ENCODE measurements at places on chromosomes 7 and 10.

- DNase-seq, result peak; percentile 21
These were observed 14.7 kb upstream of the CPXM2 start for GRCh38 chr10:123906296-123906695.

DNA sequence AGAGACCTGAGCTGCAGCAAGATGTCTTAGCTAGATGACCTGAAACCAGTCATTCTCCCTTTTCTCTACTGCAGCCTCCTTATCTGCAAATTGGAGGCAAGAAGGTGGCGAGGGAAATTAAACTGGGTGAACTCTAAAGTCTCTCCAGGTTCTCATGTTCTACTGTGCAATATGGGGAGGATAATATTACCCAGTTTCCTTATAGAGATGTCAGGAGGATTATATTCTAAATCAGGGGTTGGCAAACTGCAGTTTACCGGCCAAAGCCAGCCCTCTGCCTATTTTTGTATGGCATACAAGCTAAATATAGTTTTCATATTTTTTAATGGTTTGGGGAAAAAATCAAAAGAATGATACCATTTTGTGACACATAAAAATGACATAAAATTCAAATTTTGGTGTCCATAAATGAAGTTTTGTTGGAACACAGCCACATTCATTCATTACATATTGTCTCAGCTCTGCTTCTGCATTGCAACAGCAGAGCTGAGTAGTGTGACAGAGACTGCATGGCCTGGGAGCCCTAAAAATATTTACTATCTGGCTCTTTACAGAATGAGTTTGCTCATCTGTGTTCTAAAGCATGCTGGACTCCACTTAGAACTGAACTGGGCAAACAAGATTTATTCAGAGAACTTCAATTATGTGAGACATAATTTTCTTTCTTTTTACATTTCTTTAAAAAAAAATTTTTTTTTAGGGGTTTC is 19.2 kb upstream of the MALSU1 start:
- DNase-seq, result no peak

- no peak for DNase-seq
These were observed 39.5 kb upstream of the OPN4 start for GRCh38 chr10:86614853-86615252.

GRCh38 chr7:8134089-8134733 is 127.8 kb downstream of the ICA1 start:
- no peak for DNase-seq

DNA sequence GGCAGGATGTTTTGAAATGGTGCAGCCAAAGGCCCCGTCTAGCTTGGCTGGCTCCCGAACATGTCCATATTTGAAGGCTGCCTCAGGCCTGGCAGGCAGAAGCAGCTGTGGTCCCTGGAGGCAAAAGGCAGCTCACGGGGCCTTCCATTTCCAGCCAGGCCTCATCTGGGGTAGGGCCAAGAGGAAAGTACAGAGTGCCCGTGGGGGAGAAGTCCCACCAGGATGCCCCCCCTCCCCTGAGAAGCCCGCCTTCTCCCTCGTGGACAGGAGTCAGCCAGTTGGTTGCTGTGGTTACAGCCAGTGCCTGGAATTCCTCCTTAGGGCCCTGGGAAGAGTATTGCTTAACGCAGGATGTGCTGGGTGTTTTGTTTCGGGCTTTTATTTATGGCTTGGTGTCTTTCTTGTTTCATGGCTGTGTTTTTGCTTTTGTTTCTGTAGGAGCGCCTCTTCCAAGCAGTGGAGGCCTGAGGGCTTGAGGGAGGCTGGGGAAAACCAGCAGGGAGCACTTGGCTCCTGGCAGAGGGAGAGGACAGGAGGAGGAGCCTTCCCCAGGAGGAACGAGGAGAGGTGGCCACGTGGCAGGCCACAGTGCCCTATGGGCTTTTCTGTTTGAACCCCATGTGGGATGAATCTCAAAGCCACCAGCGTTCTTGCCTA is 45.4 kb downstream of the CHST3 start:
- peak; percentile 90 for DNase-seq

GRCh38 chr10:26389533-26389932 is 48.6 kb upstream of the APBB1IP start:
- DNase-seq, result no peak

GRCh38 chr10:103192451-103193106 is 493 bp downstream of the NT5C2 start:
- peak; percentile 83 for DNase-seq

- no peak for DNase-seq
These were observed 43.7 kb upstream of the C7orf33 start for GRCh38 chr7:148546857-148547256.

DNA sequence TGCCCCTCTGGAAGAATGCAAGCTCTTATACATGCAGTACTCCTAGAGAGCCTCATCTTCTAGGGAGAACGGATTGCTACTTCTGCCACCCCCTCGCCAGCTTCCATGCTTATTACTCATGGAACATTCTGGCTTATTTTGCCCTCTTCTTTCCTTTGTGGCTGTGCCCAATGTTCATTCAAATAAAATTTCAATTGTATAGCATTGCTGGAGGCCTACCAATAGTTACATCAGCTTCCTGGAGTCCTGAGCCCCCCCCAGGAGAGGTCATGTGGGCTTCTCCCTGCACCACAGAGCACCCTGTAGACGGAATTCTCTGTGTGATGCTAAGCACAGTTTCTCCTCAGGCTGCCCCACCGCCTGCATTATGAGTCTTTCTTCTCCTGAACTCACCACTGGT is 1094.0 kb downstream of the KCNMA1 start:
- DNase-seq, result no peak

GRCh38 chr10:69807122-69807521 is 5.4 kb downstream of the COL13A1 start:
- DNase-seq, result no peak

DNA sequence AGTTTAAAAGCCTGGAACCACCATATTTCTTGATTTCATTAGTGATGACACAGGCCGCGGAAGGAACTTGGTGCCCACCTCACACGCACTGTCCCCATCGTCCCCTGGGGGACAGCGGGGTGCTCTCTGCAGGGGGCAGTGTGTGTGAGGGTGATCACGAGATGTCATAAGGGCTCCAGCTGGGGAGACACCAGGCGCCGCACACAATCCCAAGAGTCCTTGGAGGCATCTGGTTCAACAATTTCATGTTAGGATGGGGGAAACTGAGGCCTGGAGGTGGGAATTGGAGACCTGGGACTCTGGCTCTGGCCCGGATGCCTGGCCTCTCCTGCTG is 66.4 kb downstream of the ELFN1 start:
- no peak for DNase-seq

DNA sequence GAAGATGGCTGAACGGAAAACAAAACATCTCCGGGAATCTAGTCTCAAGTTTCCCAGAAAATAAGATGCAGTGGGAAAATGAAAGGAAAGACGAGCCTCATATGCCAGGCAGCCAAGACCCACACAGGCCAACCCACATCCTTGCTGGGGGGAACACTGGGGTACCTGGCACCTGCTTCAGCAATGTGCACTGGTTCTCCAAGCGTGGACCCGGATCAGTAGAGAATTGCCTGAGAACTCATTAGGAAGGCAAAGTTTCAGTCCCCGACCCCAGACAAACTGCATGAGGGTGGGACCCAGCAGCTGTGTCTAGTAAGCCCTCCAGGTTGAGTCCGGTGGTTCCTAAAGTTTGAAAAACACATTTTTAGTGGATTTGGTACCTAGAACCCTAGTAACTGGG is 18.4 kb downstream of the FAM53B start:
- no peak for DNase-seq

DNA sequence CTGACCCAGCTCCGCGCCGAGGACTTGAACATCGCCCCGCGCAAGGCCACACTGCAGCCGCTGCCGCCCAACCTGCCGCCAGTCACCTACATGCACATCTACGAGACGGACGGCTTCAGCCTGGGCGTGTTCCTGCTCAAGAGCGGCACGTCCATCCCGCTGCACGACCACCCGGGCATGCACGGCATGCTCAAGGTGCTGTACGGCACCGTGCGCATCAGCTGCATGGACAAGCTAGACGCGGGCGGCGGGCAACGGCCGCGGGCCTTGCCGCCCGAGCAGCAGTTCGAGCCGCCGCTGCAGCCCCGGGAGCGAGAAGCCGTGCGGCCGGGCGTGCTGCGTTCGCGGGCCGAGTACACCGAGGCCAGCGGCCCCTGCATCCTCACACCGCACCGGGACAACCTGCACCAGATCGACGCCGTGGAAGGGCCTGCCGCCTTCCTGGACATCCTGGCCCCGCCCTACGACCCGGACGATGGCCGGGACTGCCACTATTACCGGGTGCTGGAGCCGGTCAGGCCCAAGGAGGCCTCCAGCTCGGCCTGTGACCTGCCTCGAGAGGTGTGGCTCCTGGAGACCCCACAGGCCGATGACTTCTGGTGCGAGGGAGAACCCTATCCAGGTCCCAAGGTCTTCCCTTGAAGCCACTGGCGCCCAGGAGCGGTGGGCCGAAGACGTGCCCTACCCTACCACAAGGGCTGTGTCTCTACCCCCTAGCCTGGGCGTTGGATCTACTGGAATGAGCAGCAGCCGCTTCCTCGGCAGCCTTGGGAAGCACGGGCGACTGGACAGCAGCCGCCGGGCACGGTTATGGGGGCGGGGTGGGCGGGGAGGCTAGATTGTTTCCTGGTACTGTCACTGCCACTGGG is 945 bp downstream of the ADO start:
- DNase-seq, result peak; percentile 63

DNA sequence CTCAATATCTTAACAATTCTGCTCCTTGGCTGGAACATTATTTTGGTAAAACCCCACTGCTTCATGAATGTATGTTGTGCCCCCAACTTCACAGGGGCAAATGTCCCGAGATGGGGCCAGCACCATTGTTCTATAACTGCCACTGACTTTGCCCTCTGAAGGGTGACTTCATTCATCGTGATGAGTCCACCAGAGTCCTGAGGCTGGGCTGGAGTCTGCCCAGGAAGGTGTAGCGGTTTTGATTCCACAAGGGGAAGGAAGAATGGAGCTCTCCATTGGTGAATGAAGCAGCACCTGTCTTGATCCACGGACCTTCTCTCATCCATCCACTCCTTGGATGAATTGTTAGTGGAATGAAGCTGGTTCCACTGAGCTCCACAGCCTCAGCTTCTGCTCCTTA is 18.4 kb downstream of the AKR1B1 start:
- no peak for DNase-seq

GRCh38 chr10:97601268-97602215 is 12.0 kb downstream of the C10orf62 start:
- DNase-seq, result peak; percentile 37

DNA sequence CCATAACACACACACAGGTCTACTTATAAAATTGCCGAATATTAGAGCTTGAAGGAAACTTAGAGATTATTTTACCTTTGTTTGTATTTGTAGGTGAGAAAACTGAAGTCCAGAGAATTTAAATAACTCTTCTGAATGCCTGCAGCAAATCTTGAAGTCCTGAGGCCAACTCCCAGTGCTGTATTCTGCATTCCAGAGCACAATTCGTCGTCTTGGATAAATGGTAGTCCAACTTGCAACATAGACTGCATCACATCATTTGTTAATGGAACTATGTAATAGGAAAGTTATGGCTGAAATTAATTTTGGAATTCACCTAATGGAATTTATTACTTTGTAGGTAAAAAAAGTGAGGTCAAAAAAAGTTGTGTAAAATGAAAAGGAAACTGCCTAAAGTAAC is 37.3 kb upstream of the SEMA3D start:
- no peak for DNase-seq

DNA sequence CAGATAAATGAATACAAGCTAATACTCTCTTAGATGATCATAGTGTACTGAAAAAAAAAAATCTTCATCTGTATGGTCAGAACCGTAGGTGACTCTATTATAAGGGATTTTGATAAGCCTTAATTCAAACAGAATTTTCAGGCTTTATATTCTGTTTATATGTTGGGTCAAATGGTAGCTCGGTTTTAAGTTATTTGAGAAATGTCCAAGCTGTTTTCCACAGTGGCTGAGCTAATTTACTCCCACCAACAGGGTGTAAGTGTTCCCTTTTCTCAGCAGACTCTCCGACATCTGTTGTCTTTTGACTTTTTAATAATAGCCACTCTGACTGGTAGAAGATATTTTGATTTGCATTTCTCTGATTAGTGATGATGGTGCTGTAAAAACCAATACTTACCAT is 328.8 kb upstream of the MAGI2 start:
- DNase-seq, result no peak

DNA sequence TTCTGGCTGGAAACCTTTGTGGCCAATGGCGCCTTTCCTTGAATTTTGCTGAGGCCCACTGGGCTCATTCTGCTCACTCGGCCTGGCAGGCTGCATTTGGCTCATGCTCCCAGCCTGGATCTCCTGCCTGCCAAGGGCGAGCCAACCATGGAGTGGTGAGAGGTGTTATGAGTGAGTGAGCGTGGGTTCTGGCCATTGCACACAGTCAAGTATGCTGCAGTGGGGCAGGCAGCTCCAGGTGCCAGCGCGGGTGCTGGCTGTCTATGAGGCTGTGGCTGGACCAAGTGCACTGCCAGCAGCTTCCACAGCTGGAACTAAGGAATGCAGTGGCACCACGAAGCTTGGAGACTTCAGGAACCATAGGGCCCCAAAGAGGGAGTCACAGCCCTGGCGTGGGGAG is 42.2 kb upstream of the TUBB8 start:
- no peak for DNase-seq

DNA sequence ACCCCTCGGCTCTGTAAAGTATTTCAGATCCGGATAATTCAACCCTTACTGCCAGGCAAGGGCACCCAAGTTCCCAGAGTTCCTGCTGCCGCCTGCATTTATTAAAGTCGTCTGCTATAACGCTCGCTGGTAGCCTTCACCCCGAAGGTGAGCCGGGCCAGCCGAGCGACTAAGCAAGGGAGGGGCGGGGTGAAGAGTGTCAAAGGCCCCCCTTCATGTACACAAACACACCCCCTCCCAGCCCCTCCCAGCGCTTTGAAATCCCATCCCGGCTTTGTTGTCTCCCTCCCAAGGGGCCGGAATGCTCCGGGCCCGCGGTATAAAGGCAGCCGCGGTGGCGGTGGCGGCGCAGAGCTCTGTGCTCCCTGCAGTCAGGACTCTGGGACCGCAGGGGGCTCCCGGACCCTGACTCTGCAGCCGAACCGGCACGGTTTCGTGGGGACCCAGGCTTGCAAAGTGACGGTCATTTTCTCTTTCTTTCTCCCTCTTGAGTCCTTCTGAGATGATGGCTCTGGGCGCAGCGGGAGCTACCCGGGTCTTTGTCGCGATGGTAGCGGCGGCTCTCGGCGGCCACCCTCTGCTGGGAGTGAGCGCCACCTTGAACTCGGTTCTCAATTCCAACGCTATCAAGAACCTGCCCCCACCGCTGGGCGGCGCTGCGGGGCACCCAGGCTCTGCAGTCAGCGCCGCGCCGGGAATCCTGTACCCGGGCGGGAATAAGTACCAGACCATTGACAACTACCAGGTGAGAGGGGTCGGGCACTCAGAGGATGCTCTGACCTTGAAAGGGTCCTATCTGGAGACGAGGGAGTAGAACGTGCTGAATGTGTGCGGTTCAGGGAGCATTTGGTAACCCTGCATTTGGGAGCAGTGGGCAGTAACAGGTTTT is at the start of gene DKK1:
Gene DKK1 (plus strand): TSS at position 349 of the 889 bp plus-strand sequence. CDS start 154 bp downstream, at position 503.
- peak; percentile 48 for DNase-seq

Measured in tongue (tissue), 3 donors.